ENCODE measurements at places on chromosomes 1 and 21.

GRCh38 chr1:15768388-15768787 is 9.8 kb downstream of the FBLIM1 start:
- no peak for DNase-seq

- DNase-seq, result peak; percentile 79
Observed at GRCh38 chr1:155989242-155990004, 11.1 kb upstream of the ARHGEF2 start.

- no peak for DNase-seq
Observed at GRCh38 chr1:88735382-88735781, 51.3 kb downstream of the PKN2 start.

DNA sequence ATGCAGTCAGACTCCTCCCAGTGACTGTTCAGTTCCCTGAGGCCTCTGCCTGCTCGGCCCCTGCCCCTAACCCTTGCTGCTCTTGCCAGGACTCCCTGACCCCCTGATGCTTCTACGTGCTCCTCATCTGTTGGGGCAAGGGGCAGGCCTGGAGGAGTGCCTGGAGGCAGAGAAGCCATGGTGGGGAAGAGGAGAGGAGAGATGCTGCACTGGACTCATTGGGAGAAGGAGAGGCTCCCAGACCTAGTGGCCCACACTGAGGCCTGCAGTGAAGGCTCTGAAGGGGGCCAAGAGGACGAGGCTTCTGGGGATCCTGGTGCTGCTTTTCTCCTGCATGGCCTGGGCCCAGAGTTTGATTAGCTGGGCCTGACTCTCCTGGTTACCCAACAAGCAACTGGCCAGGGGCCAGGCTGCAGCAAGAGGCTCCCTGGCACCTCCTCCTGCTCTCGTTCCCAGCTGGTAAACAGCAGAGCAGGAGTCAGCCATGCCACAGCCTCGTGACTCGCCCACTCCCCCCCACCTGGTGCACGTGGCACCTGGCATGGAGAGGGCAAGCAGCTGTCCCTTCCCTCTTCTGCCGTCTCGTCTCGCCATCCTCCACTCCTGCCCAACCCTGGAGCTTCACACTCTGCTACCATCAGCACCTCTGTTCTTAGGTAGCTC is 847 bp upstream of the RORC start:
- DNase-seq, result no peak

GRCh38 chr21:40152476-40152875 is 285.2 kb downstream of the PCP4 start:
- no peak for DNase-seq

GRCh38 chr1:92907949-92908684 is 53.1 kb downstream of the DIPK1A start:
- DNase-seq, result no peak

DNA sequence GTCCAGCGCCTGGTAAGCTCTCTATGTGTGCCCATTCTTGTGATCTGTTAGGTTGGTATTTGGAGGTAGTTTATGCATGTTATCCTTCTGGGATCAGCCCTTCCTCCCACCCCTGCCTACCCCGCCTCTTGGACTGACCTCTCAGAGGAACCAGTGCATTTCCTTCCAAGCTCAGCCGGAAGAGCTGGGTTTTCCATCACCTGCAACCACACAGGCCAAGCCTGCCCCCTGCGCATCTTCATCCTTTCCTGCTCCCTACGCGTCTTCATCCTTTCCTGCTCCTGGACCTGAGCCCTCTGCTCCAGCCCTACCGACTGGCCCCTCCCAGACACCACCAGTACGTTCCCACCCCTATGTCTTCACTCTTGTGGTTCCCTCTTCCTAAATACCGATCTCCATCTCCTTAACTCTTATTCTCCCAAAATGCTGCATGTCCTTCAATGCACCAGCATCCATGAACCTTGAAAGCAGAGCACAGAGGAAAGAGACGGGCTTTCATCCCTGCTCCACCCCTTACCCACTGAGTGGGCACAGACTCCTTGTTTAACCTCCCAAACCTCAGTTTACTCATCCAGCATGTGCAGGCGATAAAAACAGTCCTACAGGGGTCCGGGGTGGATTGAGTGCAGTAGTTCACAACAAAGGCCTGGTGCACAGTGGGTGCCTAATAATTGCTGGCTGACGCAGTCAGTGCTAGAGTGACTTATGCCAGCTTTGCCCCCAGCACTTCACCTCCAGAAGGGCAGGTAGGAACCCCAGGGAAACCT is 526.3 kb downstream of the MATN1 start:
- no peak for DNase-seq

GRCh38 chr1:17093822-17094393 is 25.3 kb downstream of the PADI2 start:
- no peak for DNase-seq

- no peak for DNase-seq
Observed at GRCh38 chr1:155022136-155022926, 11.2 kb downstream of the DCST2 start.

DNA sequence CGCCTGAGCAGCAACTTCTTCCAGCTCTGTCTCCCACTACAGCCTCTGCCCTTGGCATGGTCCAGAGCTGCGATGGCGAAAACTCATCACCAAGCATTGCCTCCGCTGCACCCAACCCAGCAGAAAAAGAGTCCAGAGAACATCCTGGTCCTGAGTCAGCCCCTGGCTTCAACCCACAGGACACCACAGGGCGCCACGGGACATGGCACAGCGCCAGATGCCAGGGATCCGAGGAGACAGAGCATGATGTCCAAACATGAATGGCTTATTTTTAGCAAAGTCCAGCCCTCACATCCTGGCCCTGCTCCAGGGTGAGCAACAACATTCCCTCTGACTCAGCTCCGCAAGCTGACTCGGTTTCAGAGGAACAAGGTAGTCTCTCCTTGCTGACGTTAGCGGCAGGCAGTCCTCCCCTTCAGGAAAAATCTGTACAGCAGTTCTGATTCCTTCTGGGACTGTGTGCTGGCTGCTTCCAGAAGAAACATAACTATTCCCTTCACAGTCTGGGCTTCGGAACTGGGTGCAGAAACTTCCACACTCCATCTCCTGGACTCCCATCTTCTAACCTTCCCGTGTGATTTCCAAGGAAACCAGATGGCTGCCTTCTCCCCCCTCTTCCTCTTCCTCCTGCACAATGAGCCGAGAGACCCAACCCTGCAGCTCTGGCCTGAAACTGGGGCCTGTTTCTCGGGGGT is 131.3 kb downstream of the TOMM20 start:
- DNase-seq, result peak; percentile 97

DNA sequence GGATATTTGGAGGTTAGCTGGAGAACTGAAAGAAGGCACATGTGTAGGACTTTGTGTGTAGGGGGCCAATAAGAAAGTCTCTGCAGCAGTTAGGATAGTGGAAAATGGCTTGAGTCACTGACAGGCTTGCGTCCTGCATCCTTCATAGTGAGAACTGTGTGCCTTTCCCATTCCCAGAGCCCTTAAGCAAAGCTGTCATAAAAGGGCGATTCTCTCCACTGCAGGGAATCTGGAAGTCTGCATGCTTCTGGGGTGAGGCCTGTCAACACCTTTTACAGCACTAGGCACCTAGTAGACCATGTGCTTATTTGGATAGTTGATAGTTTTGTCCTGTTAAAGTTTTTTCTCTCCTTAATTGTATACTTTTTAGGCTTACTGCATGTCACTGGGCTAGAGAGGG is 39.4 kb upstream of the MACF1 start:
- DNase-seq, result no peak

DNA sequence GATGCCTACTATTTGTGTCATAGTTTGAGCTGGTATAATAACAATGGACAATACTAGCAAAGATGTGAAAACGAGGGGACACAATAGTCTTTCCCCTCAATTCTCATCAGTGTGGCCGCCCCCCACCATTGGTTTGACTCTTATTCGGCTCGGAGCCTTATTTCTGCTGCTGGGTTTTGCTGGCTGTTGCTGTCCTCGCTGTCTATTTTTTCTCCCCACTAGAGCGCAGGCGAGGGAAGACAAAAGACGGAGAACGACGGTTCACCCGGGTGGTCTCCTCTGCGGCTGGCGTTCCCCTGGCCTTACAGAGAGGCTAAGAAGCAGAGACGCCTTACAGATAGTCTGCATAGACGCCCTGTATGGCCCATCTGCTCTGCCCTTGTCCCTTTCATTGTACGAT is 19.4 kb downstream of the CLIC6 start:
- DNase-seq, result no peak

DNA sequence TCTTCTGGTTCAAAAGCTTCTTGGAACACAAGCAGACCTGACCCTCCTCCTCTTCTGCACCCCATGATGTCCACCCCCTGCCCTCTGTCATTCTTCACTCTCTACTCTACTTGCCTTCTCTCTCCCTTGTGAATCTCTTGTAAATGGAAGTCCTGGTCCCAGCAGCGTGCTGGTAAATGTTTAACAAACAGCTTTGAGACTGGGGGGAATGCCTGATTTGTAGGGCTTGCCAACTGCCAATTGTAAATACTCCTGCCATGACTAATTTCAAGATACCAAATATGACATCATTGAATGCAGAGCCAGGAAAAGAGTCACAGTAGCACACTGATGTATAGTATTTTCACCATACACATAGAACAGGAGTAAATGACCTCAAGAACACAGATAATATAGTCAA is 40.9 kb upstream of the LRRN2 start:
- DNase-seq, result no peak

GRCh38 chr1:24418898-24419628 is 3.5 kb downstream of the NIPAL3 start:
- DNase-seq, result no peak

GRCh38 chr21:42582787-42583476 is 69.3 kb downstream of the SLC37A1 start:
- DNase-seq, result peak; percentile 42

DNA sequence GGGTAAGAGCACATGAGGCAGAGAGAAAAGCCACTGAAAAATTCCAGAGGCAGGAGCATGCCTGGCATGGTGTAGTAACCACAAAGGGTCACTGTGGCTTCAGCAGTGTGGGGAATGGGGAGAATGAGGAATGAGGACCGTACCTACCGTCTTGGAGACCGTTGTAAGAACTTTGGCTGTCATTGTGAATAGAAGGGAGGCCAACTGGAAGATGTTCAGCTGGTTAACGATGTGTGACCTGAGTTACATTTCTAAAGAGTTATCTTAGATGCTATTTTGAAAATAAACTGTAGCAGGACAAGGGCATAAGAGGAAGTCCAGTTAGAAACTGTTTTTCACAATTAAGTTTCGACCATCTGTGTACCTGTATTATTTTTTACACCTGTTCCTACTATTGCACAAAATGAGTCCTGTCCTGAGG is 365.5 kb upstream of the SGIP1 start:
- no peak for DNase-seq

DNA sequence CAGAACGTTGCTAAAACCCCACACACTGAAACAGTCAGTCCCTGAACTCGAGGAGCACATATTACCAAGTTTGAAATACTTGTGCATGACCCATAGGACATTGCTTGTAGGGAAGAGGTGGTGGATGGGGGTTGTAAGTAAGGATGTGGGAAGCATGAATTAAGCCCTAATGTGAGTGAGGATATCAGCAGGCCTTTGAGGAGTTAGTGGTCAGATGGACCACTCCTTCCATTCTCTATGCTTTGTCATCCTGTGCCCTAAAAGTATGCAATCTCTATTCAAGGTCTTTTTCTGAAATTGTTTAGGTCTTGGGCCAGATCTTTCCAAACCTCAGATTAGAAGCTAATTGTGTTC is 70.9 kb upstream of the SAMSN1 start:
- DNase-seq, result no peak

DNA sequence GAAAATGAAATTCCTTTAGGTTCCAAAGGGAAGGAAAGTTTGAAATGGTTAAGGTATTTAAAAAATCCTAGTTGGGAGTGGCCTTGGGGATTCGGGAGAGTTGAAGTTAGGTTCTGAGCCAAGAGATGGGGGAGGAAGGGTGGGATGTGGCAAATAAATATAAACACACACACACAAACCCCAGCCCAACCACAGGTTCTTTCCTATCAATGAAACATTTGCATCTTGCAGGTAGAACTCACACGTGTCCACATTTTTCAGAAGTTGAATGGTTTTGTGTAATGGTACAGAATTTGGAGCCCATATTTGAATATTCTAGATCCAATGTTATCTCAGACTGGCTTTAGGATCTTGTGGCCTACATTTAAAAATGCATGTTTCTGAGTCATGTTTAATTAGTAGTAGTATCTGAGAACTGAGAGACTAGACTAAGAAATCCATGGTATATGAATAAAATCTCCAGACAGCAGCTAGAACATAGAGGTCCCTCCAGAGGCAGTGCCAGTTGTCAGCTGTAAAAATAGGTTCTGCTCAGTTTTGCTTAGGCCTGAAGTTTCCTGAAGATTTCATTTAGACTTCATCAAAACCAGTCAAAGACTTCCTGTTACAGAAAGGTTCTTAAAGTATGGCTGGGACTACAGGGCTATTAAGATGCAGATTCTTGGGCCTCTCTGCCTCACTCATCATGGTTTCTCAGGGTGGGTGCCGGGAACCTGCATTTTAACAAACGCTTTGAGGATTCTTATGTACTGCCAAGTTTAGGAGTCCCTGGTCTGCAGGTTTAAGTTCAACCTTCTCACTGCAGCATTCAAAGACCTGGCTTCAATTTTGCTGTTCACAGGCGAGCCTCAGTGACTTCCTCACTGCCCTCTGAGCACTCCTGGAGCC is 21.3 kb downstream of the RUNX1 start:
- no peak for DNase-seq

GRCh38 chr1:156033011-156033410 is 12.3 kb upstream of the SSR2 start:
- no peak for DNase-seq

DNA sequence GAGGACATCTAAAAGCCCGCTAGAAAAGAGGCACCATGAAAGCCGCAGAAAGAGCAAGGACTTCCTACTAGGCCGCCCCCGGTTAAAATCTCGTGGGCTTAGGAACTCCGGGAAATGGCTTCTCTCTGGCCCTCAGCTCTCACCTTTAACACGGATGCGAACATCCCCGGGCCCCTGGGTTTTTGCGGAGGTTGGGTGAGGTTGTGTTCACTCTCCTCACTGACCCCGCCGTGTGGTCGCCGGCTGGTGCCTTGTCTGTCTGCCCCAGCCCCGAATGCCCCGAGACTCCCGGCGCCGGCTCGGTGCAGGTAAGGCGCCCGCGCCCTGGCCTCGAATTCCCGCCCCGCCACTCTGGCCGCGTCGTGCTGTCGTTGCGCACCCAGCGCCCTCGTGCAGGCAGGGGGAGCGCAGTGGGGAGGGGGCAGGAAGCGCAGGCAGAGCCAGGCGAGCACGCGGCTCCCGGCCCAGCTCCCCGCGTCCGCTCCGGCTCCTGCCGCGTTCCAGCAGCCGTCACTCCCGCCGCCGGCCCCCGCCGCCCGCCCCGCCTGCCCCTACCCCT is at the start of gene SHISAL2A:
Gene SHISAL2A (plus strand): TSS at position 437 of the 559 bp plus-strand sequence. CDS start 326 bp downstream, outside the sequence.
- peak; percentile 23 for DNase-seq
